Activated CD4-positive, alpha-beta T cell treated with anti-CD3 and anti-CD28 coated beads, Interleukin-2, amount 50 U/mL, for 4 hours (primary cell): ENCODE measurements at places on chromosomes 13 and 19.

DNA sequence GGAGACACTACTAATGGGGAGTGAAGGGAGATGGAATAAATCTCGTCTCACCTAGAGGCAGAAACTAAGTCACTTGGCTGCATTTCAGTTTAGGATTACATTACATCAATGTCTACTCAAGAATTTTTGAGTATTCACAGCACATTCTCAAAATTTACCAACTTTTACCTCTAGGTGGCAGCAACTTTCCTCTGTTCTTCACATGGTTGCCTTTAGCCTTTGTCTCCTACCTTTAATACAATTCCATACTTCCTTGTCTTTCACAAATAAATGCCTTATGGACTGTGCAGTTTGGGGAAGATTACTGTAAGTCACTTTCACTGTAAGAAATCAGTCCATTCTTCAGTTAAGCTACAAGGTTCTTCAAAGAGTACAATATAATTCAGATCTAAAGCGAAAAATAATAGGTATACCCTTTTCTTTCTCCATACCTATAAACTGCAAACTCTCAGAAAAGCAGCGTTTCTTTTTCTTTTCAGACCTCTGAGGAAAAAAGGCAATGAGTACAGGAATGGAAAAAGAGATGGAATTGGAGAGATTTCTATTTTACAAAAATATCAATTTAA, 379.4 kb downstream of the KLF12 start:
- no peak for DNase-seq

DNA sequence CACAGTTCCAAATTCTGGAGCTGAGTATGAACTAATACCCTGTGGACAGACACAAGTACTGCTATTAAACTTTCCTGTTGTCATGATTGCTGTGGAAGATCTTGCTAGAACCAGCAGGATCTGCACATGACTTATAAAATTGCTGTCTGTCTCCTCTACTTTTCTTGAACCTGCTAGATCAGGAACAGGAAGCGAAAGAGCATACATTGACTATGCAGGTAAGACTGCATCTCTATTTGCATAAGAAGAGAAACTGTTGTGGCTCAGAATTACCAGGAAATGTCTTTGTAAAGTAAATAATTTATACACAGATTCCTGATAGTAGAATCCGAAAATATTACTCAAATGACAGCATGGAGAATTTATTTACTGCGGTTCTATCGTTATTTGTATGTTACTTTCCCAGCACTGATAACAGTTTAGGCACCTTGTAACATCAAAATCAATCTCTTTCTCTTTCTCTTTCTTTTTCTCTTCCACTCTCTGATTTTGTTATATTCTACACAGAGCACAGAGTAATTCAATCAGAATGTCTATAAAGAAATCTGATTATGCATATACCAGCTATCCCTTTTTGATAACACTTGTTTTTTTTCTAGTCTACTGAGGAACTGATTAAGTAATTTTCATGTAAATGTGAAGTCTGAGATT, 226.5 kb downstream of the MYO16 start:
- DNase-seq, result no peak

GRCh38 chr19:47028195-47028601, 8.6 kb downstream of the NPAS1 start:
- DNase-seq, result no peak

- DNase-seq, result peak; percentile 48
Measured at GRCh38 chr19:31356587-31357314, 7.5 kb upstream of the TSHZ3 start.

- DNase-seq, result no peak
Measured at GRCh38 chr13:108375772-108376171, 106.3 kb downstream of the TNFSF13B start.

DNA sequence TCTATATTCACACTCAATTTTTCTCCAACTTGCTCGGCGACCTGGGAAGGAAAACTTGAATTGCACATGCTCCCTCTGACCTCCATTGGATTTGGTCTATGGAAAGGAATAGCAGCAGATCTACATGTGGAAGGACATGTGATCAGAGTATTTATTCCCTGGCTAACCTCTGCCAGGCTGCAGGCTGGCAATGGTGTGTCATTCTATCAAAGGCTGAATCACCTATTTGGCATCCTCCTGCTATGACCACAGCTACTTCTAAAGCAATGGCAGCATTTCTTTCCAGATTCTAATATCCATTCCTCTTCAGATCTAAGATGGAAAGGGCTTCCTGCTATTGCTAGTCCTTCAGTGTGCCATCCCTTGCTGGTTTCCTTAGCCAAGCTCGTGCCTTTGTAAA, 144.3 kb upstream of the FREM2 start:
- no peak for DNase-seq

DNA sequence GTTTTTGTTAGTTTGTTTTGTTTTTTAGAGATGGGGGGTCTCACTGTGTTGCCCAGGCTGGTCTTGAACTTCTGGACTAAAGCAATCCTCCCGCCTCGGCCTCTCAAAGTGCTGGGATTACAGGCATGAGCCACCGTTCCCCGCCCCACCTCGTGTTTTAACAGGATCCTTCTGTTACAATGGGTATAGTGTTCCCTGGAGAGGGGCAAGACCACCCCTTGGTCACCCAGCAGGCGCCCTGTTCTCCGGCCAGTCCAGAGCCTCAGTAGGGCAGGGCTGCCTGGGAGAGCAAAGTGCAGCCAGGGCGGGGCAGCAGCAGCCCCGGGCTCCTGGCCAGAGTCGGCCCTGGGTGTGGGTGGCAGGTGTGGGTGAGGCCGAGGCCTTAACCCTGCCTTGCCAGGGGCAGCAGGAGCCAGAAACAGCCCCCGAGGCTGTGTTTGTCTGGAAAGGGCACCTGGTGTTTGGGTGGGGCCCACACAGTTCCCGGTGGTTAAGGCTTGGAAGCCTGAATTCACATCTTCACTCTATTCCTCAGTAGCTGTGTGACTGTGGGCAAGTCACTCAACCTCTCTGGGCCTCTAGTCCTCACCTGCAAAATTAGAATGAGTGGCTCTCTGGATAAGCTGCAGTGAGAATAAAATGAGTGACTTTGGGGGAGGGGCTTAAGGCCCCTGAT, 7.2 kb downstream of the VASP start:
- no peak for DNase-seq

DNA sequence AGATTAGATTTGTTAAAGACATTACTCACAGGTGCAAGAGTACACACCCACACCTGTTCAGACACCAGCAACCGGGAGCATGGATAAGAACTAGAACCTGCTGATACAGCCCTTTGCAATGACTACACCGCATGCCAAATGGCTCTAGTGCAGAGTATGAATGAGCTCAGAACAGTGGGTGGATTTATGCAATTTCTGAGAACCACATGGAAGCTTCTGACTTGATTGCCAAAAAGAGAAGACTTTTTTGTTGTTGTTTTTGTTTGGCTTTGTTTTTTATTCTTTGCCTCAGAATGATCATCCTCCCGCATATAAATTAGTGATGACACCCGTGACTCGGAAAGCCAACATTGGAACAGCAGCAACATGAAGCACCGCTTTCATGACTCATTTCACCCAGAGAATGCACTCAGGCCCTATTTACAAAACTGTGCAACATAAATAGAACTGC, 77.4 kb upstream of the LRCH1 start:
- no peak for DNase-seq

GRCh38 chr19:39355253-39355652, 13.0 kb downstream of the SAMD4B start:
- no peak for DNase-seq

GRCh38 chr19:45179072-45179891, 698 bp downstream of the BLOC1S3 start:
- DNase-seq, result no peak

DNA sequence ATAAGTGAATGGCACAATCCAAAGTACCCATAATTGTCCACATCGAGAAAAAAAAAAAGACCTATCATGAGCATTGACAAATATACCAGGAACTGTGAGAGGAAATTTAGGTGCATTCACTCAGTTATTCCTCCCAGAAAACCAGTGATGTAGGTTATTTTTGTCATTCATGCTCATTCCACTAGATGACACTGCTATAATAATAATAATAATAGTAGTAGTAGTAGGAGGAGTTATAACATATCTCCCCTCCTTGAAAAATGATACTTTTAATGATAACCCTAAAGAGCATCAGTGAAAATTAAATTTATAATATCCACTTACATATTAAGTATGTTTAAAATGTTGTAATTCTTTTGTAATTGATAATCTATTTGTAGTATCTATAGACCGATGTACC, 463.9 kb upstream of the MIR17HG start:
- DNase-seq, result no peak

DNA sequence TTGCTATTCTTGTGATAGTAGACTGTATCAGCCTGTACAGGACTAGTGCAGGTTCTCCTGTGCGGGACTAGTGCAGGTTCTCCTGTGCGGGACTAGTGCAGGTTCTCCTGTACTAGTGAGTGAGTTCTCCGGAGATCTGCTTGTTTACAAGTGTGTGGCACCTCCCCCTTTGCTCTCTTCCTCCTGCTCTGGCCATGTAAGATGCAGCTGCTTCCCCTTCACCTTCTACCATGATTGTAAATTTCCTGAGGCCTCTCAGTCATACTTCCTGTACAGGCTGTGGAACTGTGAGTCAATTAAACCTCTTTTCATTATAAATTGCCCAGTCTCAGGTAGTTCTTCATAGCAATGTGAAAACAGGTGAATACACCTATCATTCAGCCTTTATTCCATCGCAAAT, 289.6 kb downstream of the TEX29 start:
- DNase-seq, result no peak

DNA sequence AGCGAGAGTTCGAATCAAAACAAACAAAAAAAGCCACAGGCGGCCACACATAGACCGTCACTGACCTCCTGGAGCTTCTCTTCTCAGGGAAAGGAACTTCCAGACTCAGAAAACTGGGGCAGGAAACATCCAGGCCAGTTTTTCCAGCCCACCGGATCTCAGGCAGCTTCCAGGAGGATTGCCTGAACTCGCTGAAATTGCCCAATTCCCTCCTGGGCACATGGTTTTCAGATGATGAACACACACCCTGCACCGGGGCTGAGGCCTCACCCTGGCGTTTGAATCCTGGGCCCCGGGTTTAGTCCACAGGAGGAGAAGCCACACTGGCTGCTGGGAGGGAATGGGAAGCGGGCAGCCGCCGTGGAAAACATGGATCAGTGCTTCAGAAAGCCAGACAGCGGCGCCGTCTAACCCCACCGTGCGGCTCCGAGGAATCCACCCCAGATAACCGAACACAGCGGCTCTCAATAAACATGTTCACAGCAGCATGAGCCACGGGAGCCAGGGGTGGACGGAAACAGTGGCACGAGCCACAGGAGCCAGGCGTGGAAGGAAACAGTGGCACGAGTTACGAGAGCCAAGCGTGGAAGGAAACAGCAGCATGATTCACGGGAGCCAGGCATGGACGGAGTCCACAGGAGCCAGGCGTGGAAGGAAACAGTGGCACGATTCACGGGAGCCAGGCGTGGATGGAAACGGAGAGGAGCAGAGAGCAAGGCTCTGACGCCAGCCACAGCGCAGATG, 18.2 kb upstream of the PTBP1 start:
- no peak for DNase-seq

- no peak for DNase-seq
Measured at GRCh38 chr19:10334588-10335351, 1.4 kb upstream of the RAVER1 start.

- no peak for DNase-seq
Measured at GRCh38 chr13:97212601-97213040, 9.5 kb upstream of the MBNL2 start.

- no peak for DNase-seq
Measured at GRCh38 chr13:83880275-83881139, 1.8 kb downstream of the SLITRK1 start.

DNA sequence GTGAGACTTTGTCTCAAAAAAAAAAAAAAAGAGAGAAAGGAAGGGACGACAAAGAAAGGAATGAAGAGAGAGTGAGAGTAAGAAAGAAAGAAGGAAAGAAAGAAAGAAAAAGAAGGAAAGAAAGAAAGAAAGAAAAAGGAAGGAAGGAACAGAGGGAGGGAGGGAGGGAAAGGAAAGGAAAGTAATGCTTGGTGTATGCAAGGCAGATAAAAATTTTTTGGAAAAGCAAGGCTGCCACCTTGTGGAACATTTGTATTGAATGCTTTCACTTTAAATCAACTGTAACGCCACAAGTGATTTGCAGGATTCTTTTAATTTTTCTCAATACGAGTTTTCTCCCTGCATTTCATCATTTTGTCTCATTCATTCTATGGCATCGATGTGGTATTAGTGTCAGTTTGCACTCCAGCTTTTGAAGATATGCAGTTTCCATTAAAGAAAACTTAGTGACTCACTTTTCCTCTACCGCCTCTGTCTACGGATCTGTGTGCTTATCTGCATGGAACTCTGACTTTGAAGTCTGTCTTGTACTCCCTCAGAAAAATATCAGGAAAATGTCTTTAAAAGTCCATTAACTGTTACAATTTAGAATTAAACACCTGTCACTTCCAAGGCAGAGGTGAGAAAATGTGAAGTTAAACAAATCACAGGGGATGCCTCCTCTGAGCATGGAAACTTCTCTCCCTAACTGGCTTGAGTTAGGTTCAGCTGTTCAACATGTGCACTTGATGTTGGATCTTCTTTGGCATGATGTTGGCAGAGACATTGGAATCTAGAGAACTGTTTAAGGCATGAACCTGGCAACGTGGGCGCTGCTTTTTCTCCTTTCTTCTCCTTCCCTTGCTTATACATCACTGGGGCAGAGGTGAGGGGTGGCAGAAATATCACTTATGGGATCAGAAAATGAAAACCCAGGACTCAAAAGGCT, 20.0 kb upstream of the ZDHHC20 start:
- DNase-seq, result peak; percentile 14

- DNase-seq, result no peak
Measured at GRCh38 chr19:37966211-37966661, 59.2 kb downstream of the SIPA1L3 start.

- no peak for DNase-seq
Measured at GRCh38 chr19:8174706-8175105, 25.3 kb upstream of the FBN3 start.

GRCh38 chr13:41034881-41035280, 15.8 kb upstream of the ELF1 start:
- DNase-seq, result no peak

DNA sequence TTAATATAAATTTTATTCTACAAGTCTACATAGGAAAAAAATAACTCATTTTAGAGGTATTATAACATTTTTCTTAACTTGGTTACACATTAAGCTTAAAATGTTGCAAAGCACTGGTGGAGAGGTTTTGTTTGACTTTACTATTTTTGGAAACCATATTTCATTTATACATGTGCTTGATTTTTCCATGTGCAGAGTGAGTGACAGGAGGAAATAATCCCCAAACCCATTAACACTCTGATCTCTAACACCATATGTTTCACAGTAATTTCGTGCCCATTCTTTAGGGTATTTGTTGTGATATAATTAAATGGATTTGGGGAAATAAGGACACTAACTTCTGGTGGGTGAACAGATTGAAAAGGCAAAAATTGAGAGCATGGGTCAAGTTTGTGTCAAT, 2124.4 kb upstream of the PCDH20 start:
- no peak for DNase-seq

GRCh38 chr13:98856983-98857382, 104.5 kb upstream of the SLC15A1 start:
- DNase-seq, result no peak

DNA sequence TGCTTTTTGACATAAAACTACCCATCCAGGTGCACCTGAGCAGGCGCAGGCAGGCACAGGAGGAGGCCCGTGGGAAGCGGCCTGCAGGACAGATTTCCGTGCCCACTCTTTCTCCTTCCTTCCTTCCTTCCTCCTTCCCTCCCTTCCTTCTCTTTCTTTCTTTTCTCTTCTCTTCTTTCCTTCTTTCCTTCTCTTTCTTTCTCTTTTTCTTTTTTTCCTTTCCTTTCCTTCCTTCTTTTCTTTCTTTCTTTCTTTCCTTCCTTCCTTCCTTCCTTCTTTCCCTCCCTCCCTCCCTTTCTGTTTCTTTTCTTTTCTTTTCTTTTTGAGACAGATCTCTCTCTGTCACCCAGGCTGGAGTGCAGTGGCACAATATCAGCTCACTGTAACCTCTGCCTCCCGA, 21.2 kb upstream of the TMEM255B start:
- no peak for DNase-seq

GRCh38 chr19:38736413-38737280, 7.6 kb downstream of the CAPN12 start:
- DNase-seq, result peak; percentile 74
